ENCODE measurements at places on chromosomes 12 and 14.

DNA sequence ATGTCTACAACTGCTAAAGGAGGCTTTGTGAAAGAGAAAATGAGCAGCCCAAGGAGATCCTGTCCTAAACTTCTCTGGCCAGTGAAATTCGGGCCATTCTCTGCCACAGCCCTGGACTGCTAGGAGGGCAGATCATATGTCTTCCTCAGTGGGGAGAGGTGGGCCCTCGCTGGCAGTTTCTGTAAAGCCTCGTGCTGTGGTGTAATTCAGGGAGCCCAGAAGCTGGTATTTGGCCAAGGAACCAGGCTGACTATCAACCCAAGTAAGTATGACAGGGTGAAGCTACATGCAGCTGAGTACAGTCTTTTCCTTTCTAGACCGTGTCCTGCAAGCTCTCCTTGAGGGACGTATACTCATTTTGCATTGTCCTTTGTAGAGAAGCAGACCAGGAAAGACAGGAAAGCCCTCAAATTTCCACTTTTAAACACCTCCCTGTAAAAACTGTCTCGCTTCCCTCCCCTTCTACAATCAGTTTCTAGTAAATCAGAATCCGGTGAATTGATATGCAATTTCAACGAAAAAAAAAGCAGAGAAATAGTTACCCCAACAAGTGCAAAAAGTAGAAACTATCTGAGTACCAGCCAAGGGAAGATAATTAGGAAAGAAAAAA, 106.8 kb downstream of the DAD1 start:
- DNase-seq = no peak

GRCh38 chr14:100673085-100673806, 53.4 kb upstream of the DLK1 start:
- no peak for DNase-seq

DNA sequence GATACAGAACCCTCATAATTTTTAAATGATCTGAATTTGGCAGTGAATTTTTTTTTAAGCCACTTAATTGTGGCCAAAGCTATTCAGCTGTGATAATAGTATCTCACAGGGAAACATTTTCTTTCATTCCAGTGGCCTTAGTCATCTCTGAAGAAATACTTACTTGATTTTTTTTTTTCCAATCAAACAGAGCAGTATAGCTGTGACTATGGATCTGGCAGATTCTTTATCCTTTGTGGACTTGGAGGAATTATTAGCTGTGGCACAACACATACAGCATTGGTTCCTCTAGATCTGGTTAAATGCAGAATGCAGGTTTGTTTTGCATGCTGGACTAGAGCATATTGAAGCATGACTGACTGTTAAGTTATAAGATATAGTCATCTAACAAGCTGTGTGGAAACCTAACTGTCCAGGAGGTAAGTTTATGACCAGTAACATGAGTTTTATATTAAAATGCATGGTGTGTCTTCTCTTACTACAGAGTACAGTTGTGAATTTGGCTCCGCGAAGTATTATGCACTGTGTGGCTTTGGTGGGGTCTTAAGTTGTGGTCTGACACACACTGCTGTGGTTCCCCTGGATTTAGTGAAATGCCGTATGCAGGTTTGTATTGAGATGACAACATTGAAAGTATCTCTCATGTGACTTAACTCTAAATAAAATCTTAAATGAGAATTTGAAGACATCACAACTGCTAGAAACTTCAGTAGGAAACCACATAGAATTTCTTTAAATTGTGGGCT, 1.9 kb downstream of the SLC25A3 start:
- no peak for DNase-seq

DNA sequence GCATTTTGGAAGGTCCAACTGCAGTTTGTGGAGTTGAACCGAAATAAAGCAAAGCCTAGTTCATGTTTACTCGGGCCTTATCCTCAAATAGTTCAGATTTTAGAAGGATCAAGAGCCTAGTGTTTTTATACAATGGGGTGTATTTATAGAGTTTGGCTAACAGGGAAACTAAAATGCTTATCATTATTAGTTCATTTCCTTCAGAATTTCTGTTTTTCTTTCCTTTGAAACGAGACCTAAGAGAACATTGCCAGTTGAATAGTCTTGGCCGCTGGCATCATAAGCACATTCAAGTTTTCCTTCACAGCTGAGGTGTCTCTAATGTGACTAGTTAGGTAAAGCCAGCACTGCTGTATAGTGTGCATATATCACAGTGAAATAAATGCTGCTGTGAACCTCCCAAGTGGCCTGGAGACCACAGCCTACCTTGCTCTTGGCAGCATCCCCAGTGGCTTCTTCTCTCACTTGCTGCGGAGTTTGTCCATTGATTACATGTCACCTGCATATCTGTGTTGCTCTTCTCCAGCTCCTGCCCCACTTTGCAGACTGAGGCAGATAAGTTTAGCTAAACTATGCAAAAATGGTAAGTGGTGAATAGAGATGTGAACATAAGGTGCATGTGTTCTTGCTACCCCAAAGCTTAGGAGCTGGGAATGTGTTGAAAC, 88.8 kb downstream of the ANO6 start:
- no peak for DNase-seq

DNA sequence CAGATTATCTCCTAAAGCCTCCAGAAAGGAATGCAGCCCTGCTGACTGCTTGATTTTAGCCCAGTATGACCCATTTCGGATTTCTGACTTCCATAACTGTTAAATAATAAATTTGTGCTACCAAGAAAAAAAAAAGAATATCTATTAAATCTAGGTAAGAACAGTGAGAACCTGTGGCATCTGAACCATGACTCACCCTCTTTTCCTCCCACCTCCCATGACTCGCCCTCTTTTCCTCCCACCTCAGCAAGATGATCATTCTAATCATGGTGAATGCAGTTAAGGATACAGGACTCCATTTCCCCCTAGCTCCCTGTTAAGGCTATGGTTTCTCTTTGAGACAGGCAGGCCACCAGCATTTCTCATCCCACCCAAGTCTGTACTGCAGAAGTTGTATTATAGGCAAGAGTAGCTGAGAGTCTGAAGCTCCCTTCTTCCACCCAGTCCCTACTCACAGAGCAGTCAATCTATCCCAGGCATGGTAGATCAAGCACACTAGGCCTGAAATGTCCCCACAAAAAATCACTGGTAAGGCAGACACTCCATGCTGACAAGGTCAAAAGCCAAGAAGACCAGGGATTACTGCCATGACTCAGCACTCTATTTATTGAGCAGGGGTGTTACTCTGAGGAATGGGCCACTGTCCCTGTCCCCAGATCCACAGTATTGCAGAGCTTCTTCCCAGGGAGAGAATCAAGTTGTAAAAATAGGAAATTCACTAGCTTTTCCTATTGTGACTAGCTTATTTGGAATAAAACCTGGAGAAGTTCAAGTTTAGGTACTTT, 188.9 kb downstream of the ADAMTS20 start:
- DNase-seq = no peak

GRCh38 chr12:81231574-81232368, 153.9 kb downstream of the ACSS3 start:
- DNase-seq = no peak

- no peak for DNase-seq
These were observed 4.4 kb upstream of the P2RX4 start for GRCh38 chr12:121205491-121205890.

GRCh38 chr12:4445156-4446101, at the start of gene FGF6:
Gene FGF6, minus strand, starts transcription at chr12:4445815. Its CDS starts 245 bp downstream, at chr12:4445570.
- no peak for DNase-seq

DNA sequence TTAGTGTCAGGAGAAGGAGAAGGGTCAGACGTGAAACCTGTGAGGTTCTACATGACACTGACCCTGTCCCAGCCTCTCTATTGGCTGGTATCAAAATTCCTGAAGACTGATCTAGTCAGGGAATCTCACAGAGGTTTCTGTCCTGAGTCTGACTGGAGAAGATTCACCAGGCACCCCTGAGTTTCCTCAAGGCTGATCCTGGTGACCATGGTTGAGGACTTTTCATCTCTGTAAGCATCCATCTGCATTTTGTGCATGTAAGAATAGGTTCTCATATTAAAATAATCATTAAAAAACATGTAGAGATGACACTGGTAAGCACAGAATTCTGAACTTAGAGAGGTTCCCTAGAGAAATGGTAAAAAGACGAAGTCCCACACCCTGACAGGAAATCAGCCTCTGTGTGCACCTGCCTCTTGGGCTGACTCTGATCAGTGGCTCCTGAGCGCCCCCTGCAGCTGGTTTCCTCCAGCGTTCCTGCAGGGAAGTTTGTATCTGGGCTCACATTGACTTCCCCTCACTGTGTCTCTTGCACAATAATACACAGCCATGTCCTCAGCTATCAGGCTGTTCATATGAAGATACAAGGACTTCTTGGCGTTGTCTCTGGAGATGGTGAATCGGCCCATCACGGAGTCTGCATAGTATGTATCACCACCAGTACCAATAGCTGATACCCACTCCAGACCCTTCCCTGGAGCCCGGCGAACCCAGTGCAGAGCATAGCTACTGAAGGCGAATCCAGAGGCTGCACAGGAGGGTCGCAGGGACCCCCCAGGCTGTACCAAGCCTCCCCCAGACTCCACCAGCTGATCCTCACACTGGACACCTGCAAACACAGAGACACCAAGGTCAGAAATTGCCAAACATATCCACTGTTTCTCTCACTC, 991.9 kb downstream of the TMEM121 start:
- peak; percentile 75 for DNase-seq

DNA sequence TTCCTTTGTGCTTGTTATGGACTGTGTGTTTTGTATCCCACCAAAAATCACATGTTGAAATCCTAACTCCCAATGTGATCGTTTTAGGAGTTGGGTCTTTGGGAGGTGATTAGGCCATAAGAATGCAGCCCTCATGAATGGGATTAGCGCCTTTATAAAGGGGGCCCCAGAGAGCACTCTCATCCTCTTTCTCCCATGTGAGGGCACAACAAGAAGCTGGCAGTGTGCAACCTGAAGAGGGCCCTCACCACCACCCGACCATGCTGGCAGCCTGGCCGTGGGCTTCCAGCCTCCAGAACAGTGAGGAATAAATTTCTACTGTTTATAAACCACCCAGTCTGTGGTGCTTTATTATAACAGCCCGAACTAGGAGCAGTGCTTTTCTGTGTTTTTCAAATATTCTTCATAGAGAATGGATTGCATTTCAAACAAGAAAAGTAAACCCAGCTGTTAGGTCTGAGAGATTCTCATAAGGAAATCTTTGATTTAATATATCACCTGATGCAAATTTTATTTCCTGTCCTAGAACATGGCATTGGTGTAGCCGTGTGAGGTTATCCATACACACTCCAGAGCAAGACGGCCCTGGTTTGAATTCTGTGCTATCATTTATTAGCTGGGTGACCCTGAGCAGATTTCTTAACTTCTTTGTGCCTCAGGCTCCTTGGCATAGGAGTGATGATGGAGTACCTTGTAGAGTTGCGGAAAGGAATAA, 27.8 kb downstream of the HSPB8 start:
- no peak for DNase-seq

Data from AML-193 (cell line).